Fibroblast of gingiva (primary cell): ENCODE measurements at places on chromosomes 3 and 15.

GRCh38 chr3:119703820-119704531, 1.2 kb downstream of the CFAP91 start:
- no peak for DNase-seq

- DNase-seq = peak; percentile 84
Measured at GRCh38 chr3:62119139-62119538, 254.2 kb downstream of the FEZF2 start.

DNA sequence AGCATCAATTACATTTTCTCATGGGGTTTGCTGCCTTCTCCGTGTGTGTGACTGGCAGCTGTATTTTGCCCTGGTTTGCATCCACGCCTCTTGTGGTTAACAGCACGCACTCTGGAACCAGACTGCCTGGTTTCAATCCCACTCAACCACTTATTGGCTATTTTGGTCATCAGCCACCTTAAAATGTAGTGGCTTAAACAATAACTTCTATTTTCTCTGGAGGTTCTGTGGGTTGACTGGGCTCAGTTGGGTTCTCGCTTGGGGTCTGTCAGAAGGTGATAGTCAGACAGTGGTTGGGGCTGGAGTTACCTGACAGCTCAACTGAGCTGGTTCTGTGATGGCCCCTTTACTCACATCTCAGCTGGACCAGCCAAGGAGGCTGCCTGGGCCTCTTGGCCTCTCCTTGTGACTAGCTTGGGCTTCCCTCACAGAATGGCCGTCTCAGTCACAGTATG, 36.8 kb downstream of the EHD4 start:
- DNase-seq = no peak

DNA sequence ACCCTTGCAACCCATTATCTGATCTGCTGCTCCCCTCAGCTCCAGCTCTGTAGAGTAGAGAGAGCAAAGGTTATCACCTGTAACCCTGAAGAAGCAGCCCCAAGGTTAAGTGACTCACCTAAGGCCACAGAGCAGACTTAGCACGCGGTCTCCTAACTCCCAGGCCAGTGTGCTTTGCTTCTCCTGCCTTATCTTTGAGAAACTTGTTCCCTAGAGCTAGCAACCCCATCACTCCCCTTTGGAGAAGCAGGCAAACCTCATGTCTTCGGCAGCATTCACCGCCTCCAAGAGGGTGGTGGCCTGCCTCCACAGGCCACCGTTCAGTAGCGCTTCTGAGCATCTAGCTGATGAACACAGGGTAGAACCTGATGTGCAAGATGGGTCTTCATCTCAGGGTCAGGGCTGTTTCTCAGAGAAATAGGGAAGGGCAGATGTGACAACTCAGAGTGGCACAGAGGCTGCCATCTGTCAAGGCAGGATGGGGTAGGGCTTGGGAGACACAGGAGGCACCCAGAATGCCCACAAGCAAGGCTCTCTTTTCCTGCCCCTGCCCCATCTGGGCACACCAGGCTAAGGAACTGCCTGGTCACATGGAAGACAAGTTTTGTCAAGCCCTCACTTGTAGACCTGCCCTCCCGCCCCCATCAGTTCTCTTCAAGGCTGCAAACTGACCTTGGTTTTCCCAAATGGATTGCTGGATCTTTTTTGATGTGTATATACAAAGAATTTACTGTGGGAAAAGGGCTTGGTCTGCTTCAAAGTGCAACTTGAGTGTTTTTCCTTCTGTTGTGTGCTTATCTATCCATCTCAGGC, 34.9 kb upstream of the CLK3 start:
- DNase-seq = no peak

DNA sequence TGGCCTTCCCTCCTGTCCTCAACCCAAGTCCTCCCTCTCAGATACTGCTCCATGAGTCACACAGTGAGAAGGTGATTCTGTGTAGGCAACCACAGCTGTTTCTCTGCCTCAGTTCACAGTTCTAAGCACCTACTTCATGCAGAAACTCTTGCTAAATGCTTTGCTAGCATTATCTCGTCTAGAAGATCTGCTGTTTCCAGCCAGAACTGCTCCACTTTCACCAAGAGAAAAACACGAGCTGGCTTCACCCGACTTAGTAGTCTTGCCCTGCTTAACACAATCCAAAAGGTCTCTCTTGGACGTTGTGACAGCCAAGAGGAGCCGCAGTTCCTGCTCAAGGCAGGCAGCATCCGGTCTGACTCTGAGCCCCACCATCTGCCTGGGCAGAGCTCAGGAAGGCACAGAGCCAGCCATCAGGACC, 272.1 kb downstream of the UACA start:
- DNase-seq = no peak

- DNase-seq = no peak
Measured at GRCh38 chr3:70774641-70775040, 462.2 kb upstream of the MDFIC2 start.

GRCh38 chr3:163039636-163040035, 1543.0 kb downstream of the OTOL1 start:
- no peak for DNase-seq

DNA sequence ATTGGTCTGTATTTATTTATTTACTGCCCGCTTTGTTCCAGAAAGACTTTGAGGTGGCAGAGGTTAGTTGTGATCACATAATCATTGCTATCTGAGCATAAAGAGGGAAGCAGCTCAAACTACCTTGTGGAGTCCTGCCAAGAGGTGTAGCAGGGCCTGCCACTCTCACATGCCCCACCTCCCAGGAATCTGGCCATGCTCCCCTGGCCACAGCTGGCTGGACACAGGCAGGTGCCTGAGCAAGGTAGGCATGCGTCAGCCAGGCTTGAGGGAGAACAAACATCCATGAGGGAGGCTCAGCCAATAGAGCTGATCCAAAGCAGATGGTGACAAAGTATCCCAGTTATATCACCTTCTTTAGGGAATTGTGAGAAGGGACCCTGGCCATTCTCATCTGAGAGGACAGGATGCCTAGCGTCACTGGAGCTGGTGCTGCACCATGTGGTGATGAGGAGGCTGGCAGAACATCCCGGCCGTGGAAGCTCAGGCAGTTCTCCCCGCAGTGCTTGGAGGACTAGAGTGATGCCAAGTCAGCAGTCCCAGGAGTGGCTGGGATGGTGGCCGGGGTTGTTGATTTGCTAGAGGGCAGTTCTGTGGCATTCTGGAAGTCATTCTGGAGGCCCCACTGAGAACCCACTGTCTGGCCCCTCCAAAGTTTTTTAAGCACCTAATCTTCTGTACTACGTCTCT, 6.8 kb upstream of the POLG start:
- no peak for DNase-seq
